ENCODE measurements at places on chromosomes 2 and 18. TPM values are rescaled to one million over a fixed set of nuclear protein-coding genes. Genes with fewer than 3 reads are reported as not detected.

The TWIST2 gene
- 0.83 TPM for total RNA-seq

DNA sequence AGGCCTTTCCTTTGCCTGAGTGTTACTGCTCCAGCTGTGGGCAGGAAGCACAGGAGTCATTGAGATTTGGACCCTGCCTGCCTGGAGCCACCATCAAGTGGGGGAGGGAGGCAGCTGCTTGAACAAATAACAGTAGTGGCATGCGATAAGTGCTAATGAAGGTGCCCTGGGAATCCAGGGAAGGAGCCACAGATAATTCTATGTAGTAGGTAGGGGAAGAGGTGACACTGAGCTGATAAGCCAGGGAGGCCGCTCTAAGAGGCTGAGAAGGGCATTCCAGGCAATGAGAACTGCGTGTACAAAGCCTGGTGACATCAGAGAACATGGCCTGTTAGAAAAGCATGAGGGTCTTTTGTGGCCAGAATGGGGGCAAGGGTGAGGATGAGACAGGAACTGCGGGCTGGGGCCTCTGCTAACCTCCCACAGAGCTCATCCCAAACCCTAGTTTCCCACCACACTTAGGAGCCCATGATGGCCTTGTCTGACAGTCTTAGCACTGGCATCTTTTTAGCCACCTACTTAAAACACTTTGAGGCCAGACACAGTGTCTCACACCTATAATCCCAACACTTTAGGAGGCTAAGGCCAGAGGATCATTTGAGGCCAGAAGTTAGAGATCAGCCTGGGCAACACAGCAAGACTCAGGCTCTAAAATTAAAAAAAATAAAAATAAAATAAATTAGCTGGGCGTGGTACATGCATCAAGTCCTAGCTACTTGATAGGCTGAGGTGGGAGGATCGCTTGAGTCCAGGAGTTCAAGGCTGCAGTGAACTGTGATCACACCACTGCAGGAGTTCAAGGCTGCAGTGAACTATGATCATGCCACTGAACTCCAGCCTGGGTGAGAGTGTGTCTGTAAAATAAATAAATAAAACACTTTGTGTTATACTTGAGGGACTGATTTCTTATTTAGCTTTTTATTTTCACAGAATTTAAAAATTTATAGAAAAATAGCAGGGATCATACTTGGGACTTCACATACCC, 58.9 kb downstream of the TET3 start:
- DNase-seq, result no peak

The PUS10 gene
- 3.3 TPM for total RNA-seq

DNA sequence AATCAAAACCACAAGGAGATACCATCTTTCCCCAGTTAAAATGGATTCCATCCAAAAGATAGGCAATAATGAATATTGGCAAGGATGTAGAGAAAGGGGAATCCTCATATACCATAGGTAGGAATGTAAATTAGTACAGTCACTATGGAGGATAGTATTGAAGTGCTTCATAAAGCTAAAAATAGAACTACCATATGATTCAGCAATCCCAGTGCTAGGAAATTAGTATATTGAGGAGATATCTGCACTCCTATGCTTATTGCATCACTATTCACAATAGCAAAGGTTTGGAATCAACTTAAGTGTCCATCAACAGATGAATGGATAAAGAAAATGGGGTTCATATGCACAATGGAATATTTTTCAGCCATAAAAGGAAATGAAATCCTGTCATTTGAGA, 251.2 kb downstream of the ZNF804A start:
- no peak for DNase-seq

DNA sequence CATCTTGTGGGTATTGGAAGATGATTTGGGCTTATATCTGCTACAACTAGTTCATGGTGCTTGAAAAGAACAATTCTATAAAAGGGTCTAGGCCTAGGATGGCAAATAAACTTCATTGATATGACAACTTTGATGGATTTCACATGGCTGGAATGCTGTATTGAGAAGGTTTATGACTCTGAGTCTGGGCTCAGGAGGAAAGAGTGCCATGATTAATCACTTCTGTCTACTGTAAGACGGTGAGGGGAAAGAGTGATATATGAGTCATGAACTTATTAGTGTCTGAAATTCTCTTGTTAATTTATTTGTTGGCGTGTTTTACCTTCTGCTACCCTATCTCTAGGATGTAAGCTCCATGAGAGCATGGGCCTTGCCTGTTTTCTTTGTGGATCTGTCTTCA, 17.0 kb upstream of the ADCYAP1 start:
- no peak for DNase-seq
